Colonic mucosa (tissue), 4 donors: ENCODE measurements at places on chromosomes 6 and 20.
A peak's percentile ranks its signal among the peaks of the same experiment; 100 is the strongest.

DNA sequence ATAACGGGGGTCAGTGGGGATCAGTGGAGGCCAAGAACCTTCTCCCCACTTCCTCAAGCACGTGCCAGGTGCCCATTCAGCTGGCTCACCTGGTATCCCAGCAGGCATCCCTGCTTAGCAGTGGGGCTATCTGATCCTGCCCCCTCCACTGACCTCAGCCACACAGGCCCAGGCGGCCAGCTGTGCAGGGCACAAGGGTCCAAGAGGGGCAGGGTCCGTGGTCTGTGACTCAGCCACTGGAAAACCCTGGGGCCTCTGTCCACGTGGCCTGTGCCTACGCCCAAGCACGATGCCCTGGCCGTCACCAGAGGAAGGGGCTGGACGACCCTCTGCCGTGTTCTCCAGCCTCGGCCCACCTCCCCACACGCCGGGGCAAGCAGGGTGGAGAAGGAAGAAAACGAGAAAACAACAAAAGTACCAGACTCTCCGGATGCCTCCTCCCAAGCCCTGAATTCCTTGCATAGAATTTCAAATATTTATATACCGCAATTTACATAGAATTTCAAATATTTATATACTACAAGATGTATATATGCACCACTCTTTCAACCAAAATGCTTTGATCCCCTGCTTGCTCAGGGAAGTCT lies 12.1 kb downstream of the PXDC1 start:
- DNase-seq = no peak

DNA sequence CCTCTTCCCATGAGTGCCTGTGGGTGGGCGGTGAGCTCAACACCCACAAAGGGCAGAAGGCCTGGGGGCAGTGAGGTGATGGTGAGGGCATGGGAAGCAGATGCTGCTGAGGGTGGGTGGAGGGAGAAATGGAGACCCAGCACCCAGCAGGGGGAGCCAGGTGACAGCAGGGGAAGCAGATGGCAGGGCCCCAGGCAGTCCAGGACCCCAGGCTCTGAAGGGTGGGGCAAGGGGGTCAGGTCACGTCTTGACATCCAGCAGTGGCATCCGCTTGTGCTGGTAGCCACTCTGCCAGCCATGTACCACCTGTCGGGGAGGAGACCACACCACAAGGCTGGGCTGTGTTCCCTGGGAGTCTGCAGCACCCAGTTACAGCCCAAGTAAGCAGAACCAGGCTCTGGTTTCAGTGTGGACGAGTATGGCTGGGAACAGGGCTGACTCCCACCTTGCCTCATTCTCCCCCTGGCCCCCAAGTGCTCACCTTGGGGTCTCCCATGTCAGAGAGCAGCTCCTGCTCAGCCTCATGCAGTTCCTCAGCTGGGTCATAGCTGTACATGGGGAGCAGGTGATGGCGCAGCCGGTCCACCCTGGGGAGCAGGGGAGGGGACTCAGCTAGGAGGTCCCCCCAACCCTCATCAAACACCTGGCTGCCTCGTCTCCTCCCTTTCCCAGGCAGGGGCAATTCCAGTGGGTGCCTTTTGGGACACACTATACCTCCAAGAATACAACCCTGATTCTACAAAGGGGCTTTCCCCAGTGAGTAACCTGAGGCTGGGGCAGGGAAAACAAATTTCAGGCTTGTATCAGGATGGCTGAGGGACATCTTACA lies 2.0 kb downstream of the SMIM29 start:
- DNase-seq = peak; percentile 42

DNA sequence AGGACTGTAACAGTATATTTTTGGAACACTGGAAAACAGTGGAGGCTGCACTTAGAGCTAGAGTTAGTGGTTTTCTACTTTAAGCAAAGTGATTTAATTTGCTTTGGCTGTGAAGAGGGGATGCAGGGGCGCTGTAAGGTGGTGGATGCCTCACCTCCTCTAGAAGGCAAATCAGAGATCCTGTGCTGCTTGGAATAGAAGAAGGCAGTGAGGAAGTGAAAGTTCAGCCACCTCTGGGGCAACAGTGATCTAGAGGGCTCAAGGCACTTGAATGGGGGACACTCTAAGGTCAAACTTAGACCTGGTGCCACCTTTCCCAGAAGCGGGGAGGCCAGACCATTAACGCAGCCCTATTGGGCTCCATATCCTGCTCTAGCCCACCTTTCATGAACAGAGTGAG lies 19.0 kb upstream of the SNRPB2 start:
- DNase-seq = no peak

DNA sequence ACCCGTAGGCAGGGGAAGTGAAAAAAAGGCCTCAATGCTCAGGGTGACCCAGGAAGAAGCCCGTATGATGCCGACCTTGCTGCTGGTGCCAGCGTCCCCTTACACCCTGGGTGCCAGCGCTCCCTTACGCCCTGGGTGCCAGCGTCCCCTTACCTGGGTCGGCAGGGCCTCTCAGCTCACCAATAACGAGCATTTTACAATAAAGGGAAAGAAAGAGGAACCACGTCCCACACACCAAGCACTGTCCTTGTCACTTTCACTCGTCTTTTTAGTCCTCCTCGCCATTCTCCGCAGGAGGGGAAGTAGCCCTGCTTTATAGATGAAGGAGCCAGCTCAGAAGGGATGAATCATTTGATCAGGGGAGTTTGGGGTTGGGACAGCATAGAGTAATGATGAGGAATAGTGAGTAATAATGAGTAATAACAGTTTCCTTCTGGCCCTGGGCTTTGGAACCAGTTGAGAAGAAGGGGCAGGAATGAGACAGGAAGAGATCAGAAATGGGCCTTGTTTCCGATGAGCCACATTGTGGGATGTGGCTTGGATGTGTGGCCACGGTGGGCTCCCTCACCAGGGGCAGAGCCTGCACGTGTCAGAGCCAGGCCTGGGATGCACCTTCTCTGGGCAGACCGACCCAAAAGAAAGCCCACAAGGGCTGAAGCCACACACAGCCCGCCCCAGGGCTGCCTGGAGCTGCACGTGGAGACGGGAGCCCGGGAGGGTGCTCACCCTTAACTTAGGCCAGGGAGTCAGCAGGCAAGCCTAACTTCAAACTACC lies 75.7 kb downstream of the SYNJ2 start:
- no peak for DNase-seq

GRCh38 chr6:109686566-109687265 lies 4.3 kb downstream of the AK9 start:
- no peak for DNase-seq

DNA sequence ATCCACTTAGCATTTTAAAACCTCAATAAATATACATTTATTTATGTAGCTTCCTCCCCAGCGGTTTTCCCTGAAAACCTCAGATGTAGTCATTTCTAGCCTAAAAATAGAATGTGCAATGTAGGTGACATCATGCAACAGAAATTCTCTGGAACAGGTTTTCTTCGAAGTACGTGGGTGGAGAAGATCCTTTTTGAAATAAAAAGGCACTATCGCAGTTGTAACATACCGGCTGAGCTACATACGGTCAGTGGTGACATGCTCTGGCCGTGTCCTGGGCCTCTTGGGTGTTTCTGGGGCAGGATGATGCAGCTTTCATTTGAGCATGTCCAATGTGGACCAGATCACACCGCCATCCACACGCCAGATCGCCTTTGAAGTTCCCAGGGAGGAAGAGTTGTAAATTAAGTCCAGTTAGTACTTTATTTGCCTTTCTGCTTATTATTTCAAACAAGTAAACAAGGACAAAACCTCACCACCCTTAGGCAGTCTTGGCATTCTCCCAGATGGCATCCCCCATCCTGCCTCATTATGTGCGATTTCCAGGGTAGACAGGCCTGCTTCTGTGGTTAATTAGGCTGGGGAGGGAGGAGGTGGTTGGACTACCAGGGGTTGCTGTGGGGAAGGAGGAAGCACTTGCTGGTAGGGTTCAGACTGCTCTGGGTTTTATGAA lies 109.5 kb upstream of the CLDN20 start:
- DNase-seq = peak; percentile 27

DNA sequence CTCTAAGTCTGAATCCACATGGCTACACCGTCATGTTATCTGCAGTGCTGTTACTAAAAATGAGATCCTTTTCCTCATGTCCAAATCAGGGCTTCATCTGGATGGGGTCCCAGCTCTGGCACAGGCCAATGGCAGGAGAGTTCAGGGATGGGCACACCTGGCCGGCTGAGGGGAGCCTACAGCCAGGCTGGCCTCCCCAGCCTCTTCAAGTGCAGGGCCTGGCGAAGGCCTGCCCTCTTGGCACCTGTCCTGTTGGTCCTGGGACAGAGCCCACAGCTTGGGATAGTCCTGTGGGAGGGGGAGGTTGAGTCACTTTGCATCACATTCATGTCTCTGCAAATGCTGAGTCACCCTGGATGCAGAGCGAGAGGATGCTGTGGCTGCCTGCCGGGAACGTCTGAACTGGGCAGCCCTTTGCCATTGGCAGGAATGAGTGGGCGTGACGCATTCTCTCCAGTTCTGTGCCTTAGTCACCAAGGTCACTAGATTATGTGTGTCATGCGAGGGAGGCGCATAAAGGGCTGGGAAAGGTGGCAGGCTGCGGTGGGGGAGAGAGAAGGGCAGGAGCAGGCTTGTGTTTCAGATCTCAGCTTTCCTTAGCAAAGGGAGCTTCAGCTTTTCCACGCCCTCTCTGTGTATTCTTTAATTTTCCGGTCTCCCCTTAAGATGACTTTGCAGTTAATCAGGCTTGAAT lies 223.2 kb upstream of the ECI2 start:
- DNase-seq = peak; percentile 92

DNA sequence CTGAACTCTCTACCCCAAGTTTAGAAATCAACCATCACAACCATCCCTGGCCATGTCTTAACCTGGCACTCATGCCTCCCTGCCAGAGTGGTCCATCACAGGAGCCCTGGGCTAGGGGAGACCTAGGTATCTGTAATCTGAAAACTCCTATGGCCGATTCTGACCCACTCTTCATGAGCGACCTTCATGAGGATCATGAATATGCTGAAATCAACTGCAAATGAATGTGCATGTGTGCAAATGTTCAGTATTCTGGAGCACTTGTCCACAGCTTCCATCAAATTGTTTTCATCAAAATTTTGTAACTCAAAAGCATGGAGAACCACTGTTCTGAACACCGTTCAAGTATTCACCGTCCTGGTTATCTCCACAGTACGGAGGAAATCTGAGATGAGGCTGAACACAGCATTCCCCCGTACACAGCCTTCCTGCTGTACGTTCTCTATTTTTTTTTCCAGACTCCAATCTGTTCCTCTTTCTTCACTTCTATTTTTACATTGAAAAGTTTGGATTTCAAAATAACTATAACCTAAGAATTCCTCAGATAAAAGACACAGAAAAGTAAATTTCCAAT lies 17.7 kb downstream of the METTL24 start:
- DNase-seq = no peak

DNA sequence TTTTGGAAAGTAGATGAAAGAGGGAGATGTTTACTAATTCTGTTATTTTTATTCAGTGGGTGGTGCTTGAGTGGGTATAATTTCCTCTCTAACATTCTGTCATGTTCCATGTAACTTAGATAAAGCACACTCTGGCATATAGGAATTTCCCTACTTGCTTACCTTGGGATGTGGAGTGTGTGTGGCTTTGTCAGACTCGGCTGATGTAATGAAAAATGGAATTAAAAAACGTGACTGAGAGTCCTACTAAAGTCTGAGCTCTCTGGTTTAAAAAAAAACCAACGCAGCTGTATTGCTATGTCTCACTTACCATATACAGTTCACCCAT lies 98.3 kb downstream of the JARID2 start:
- no peak for DNase-seq

DNA sequence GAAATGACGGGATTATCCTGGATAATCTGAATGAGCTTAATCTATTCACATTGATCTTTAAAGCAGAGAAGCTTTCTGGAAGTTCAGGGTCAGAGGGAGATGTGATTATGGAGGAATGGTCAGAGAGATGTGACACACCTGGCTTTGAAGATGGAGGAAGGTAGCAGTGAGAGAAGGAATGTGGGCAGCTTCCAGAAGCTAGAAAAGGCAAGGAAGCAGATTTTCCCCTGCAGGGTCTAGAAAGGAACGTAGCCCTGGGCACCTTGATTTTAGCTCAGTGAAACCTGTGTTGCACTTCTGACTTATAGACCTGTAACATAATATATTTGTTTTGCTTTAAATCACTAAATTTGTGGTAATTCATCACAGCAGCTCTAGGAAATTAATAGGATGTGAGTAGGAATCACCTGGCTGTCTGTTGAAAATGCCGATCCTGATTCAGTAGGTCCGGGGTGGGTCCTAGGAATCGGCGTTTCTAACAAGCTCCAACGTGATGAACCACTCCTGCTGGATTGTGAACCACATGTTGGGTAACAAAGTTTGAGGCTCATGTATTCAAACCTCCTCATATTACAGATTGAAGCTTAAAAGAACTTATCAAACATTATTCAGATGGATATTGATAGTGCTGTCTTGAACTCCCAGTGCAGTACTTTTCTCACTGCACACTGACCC lies 157.0 kb downstream of the GJA1 start:
- no peak for DNase-seq

GRCh38 chr6:35607517-35608233 lies 81.0 kb downstream of the FKBP5 start:
- no peak for DNase-seq

GRCh38 chr20:62320581-62321354 lies 18.0 kb downstream of the ADRM1 start:
- peak; percentile 25 for DNase-seq

GRCh38 chr6:31547727-31548543 lies 527 bp downstream of the NFKBIL1 start:
- no peak for DNase-seq

- DNase-seq = no peak
These were observed 268.0 kb upstream of the JARID2 start for GRCh38 chr6:14977747-14978382.

DNA sequence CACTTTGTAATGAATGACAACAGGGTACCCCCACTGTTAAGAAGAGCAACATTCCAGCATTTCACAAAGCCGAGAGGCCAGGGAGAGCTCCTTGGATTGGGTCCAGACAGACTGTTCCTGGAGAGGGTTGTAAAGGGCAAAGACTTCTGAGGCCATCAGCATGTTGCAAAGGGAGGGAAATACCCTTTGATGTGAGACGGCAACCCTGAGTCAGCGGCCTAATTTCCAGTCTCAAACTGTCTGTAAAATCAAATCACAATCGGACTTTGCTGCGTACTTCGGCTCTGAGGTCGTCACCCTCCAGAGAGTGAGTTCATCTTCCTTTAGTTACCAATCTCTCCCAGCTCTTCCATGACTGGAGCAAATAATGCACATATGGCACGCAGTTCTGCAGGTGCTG lies 101.0 kb upstream of the DTNBP1 start:
- DNase-seq = peak; percentile 70

- DNase-seq = no peak
These were observed 35.5 kb upstream of the SYNJ2 start for GRCh38 chr6:157946053-157946617.

- DNase-seq = no peak
These were observed 131.2 kb upstream of the KCNG1 start for GRCh38 chr20:51153867-51154707.

DNA sequence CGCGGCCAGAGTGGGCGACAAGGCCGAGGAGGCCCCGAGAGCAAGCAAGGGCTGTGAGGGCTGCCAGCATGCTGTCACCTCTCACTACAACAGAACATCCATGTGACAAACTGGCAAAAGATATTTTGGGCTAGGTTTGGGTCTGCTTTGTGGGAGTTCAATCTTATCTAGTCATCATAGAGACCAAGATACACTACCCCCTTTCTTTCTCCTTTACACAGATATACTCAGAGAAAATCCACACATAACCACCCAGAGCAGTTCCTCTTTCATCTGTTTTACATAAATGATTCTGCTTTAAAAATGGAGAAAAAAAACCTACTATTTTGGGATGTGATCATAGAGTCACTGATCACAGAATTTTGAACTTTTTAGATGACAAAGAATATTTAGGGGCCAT lies 16.8 kb downstream of the SOX4 start:
- no peak for DNase-seq
